ENCODE measurements at places on chromosomes 13 and 19.

DNA sequence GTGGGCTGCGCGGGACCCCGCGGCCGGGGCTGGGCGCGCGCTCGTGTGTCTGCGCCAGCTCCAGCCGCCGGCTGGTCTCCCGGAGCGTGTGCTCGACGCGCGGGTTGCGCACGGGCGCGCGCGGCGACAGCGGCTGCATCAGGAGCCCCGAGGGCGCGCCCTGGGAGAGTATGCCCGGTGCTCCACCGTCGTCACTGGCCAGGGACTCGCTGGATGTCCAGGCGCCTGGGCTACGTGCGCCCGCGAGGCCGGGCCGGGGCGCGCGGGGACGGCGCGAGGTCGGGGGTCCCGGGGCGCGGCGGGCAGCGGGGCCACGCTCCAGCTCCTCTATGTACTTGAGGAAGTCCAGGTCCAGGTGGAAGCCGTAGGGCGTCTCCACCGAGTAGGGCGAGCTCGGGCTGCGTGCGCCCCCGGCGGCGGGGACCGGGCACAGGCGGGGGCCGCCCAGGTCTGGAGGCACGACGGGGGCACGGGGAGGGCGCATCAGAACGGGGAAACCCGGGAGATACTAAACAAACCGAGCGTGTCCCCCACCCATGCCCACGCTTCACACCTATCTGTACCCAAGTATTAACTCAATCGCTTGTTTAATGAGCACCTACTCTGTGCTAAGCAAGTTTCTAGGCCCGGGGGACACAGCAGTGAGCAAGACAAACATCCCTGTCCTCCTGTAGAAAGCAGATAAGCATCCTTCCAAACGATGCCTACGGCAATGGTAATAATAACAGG lies 7.6 kb downstream of the KANK3 start:
- DNase-seq, result no peak

GRCh38 chr19:58382997-58383603 lies 2.3 kb upstream of the ZNF837 start:
- DNase-seq, result no peak

DNA sequence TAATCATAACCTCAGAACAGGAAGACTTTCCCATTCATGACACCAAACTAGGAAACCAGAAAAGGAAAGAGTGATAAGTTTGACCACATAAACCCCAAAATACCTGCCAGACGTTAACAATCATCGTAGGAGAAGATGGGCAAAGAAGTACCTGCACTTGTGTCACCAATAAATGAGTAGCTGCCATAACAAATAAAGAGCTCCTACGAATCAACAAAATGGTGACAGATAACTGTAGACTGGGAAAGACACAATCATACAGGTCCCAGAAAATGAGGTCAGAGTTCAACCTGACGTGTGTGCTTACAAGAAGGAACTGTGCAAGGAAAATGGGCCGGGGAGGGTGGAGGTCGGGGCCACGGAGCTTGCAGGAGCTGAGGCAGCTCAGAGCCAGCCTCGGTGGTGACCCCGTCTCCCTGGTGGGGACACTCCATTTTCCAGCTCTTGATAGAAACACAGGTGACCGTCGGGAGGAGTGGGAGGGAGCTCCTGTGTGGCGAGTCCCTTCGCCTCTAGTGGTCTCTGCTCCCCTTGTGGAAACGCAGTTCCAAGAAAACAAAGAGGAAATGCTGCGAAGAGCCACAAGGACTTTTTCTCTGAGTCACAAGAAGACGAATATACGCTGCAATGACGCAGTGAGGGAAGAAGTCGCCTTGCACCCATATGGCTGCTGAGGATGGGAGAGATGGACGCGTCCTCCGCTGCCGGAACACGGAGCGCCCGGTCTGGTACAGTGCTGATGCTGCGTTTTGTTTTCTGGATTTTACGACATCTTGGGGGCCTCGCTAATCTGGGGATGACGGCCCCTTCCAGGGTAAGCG lies 9.5 kb downstream of the PIP5K1C start:
- no peak for DNase-seq

DNA sequence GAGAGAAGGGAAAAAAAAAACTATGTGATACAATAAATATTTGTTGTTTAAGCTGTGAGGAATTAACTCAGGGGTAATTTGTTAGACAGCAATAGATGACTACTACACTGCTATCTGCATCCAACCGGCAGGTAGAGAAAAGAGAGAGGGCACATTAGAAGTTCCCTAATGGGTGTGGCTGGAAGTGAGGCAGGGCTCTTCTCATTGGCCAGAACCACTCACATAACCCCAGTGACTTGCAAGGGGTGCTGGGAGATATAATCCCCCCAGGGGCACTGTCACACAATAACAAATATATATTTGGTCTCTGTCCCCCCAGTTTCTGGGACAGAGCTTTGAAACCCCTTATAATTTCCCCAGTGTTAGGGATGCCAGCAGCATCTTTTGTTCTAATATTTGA lies 24.3 kb downstream of the FGF21 start:
- no peak for DNase-seq

DNA sequence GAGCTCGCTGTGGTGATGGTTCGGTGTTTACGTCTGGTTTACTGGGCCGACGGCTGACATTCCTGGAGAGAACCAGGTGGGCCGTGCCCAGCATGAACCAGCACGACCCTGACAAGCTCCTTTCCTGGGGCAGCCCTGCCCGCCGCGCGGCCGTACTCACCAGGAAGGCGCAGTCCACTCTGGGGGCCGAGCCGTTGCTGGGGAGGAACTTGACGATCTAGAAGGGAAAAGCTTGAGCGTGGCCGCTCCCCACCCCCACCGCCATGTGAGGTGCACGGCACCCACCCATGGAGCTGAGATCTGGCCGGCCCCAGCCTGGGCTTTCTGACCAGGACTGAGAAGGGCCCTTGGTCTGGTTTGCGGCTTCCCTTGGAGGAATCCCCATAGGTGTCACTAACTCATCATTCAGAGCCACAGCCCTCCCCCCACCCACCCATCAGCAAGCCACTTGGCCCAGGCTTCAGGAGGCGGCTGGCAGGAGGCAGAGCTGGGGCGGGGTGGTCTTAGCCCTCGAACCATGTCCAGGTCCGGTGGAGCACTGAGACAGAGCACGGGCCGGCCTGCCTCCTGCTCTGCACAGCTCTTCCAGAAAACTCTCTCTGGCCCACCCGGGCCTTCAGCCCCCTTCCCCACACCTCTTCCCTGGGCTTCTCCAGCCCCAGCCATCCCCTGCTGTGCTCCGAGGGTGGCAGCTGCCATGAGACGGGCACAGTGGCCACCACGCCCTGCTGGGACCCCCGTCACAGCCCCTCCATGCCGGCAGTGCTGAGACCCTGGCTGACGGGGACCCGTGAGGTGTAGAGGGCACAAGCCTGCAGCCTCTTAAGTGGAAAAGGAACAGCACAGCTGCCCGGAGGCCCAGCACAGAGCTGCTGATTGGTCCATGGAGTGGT lies 6.2 kb downstream of the ATP4B start:
- DNase-seq, result no peak

GRCh38 chr13:94595001-94595949 lies 677 bp downstream of the TGDS start:
- DNase-seq, result no peak

- DNase-seq, result no peak
Measured at GRCh38 chr13:47673009-47673850, 327.8 kb downstream of the SUCLA2 start.

GRCh38 chr13:29081036-29081435 lies 260.9 kb downstream of the MTUS2 start:
- no peak for DNase-seq

GRCh38 chr19:38729653-38730469 lies 14.4 kb downstream of the CAPN12 start:
- peak; percentile 76 for DNase-seq

GRCh38 chr13:73521985-73522524 lies 463.2 kb downstream of the KLF5 start:
- no peak for DNase-seq

DNA sequence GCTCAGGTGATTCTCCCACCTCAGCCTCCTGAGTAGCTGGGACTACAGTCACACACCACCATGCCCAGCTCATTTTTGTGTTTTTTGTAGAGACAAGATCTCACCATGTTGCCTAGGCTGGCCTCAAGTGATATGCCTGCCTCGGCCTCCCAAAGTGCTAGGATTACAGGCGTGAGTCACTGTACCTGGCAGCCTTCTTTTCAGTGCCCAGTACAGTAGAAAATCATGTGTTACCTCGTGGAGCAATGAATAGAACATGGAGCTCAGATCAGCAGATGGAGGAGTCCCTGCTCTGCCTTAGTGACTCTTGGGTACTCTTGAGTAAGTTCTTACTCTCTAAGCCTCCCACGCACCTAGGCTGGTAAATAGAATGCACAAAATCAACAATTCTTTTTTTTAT lies 44.7 kb downstream of the THSD1 start:
- no peak for DNase-seq

- no peak for DNase-seq
Measured at GRCh38 chr13:108220041-108220440, 1.8 kb downstream of the ABHD13 start.

DNA sequence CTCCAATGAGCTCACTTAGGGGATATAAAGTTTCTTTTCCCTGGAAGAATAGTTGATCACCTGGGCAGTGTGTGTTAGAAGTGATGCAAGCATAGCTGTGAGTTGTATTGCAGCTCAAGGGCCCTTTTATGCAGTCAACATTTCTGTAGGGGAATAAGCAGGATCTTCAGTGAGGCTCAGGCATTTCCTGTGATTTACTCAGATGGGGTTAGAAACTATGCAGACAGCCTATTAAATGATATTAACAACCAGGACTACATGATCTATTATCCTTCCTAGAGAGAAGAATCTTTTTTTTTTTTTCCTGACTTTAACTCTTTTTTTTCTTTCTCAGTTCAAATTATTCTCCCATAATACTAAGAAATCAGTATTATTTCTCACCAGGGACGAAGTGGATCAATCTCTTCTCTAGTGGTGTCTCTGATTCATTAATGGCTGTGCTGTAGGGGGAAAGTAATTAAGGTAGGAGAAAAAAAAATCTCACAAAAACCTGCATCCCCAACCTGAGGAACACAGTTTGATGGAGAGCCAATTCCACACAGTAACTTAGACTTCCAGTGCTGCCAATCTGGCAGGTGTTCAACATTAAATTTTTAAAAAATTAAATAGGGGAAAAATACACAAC lies 126.4 kb upstream of the SLC10A2 start:
- DNase-seq, result no peak

DNA sequence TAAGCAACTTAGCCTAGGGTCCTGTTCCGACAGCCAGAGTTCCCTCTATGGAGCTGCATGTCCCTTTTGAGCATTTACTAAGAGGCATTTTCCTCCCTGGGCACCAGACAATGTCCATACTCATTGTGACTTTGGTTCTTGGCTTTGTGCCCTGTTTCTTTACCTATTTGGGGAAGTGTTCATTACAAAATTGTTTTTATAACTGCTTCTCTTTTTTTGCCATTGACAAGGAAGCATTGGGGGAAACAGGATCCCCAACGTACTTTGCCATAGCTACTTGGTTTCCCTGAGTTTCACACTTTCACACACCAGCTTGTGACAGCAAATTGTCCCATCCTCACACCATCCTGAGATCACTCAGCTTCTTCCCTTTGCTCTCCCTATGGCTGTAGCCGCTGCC lies 81.1 kb upstream of the SIAH3 start:
- no peak for DNase-seq

- no peak for DNase-seq
Measured at GRCh38 chr19:10288662-10289166, 1.0 kb upstream of the ICAM5 start.

DNA sequence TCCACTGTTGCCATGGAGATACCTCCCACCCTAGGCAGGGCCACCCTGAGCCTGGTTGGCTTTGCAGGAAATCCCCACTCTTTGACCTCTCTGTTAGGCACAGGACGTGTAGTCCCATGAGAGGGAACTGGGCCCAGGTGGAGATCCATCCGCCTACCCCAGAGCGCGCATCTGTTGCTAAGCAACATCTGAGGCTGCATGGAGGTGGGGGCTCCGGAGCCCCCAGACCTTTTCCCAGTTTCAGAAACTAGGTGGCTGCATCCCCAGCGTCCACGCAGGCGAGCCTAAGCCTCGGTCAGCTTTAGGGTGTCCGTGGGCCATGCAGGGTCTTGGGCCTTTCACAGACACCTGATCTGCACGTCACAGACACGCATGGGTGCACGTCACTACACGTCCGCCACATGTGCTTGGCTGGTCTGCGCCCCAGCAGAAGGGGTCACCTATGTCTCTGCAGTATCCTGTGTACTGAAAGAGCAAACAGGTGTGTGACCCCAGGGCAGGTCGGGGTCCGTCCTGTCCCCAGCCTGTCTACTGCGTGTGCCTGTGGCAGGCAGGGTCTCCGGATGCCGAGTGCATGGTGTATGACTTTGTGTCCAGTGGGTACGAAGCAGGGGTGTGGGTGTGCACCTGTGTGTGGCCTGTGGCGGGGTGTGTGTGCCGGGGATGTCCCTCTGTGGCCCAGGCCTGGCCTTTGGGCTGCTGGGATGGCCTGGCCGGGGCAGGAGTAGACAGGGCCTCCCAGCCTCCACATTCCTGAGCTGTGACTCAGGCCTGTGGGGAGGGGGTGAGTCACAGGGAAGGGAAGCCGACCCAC lies 4.1 kb upstream of the CIRBP start:
- DNase-seq, result no peak

DNA sequence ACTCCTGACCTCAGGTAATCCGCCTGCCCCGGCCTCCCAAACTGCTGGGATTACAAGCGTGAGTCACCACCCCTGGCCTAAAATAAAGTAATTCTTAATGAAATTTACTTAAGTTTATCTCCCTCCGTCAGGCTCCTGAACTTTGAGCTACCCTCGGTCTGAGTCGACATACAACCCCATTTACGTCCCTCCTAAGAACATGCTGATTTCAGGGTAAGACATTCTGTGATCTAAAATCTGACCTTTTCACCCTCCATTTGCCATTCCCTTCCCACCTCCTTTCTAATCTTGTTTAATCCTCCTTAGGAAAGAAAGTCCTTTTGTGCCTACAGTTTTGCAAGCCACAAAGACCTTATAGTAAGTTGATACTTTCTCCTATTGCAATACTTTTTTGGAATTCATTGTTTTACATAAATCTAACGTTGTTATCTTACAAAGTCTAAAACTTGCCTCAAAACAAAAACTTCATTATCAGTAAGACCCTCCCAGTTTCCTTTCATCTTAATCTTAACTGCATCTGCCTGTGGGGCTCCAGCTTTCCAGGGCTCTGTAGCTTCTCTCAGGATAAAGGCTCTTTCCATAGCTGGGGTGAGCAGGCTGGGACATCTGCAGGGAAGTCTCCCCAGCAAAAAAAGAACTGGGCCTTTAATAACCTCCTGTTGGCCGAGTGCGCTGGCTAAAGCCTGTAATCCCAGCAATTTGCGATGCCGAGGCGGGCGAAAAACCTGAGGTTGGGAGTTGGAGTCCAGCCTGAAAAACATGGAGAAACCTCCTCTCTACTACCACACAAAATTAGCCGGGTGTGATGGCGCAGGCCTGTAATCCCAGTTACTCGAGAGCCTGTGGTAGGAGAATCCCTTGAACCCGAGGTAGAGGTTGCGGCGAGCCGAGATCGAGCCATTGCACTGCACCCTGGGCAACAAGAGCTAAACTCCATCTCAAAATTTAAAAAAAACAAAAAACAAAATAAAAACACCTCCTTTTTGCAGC lies 143.1 kb downstream of the ZNF737 start:
- no peak for DNase-seq

DNA sequence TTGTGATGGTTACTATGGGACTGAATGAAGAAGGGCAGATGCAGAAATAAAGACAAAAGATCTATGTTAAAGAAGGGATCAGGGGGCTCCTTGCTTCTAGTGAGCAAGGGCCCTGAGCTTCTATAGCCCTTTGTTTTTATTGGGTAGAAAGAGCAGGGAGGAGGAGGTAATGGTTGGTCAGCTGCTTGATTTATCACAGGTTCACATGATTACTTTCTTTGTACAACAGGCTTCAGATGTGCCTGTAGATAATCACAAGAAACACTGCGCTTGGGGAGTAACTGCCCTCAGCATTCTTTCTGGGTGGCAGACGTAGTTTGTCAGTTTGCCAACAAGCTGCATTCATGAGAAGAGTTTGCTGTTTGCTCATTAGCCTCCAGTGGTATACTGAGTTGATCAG lies 4.8 kb upstream of the ZNF439 start:
- no peak for DNase-seq

All from stimulated activated CD4-positive, alpha-beta T cell treated with anti-CD3 and anti-CD28 coated beads, Interleukin-15, amount 100 ng/mL, for 48 hours (primary cell).